ENCODE measurements at places on chromosomes 2 and 18.

DNA sequence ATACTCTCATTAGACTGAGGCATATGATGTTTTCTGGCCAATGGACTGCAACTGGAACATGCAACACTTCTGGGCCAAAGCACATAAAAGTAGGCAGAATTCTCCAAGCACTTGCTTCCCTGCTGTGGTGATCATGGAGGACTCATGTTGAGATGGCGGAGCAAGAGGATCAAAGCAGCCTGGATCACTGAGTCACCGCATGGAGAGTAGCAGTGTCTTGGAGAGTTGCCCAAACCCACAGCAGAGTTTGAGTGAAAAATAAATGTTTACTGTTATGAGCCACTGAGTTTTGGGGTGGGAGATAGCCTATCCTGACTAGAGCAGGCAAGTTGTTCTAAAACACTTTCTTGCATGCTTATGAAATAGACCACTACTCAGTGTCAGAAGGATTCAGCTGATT lies 359.5 kb downstream of the ZNF521 start:
- no peak for DNase-seq

- DNase-seq, result no peak
Measured at GRCh38 chr2:70643715-70644114, 90.1 kb upstream of the TGFA start.

- DNase-seq, result no peak
Measured at GRCh38 chr18:76362676-76363075, 132.4 kb downstream of the ZNF516 start.

DNA sequence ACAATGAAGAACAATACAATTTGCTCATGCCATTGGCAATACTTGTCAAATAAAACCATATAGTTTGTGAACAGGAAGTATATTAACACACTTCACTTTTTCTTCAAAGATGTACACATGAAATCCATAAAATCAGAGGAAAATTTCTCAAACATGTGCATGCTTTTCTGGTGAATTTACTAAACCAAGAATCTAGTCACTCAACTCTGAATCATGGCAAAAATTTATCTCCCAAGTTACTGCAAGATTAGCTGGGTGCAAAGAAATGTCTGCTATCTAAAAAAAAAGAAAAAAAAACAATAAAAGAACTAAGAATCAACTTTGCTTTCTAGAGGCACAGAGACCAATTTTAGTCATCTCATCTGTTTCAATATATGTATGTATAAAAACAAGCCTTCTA lies 419.2 kb downstream of the NR4A2 start:
- DNase-seq, result no peak

- DNase-seq, result no peak
Measured at GRCh38 chr18:8745355-8746014, 40.1 kb downstream of the MTCL1 start.

DNA sequence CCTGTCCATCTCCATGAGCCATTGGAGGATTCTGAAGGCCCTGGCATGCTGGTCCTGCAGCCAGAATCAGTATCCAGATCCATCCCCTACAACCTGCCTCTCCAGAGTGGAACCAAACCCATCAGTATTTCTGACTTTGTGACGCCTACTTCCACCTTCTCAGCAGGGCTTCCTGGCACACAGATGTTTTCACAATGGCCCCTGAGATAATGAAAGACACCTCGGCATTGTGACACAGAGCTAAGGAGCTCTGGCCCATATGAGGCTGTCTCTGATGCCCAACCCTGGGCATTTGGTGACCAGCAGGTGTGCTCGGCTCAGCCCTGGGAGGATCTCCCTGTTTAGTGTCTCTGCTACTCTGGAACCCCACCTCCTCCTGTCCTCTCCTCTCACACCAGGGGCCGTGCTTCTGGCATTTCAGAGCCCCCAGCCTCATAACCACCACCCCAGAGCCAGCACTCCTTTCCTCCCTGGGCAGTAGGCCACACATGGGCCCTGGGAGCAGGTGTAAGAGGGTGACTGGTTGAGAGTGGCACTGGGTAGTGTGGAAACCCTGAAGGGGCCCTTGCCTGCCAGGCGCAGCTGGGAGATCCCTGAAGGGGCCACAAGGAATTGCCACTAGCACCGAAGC lies 38.2 kb downstream of the FOSL2 start:
- DNase-seq, result no peak

GRCh38 chr2:119265693-119266066 lies 42.0 kb downstream of the STEAP3 start:
- no peak for DNase-seq

GRCh38 chr2:188364033-188364630 lies 72.5 kb downstream of the GULP1 start:
- DNase-seq, result no peak

DNA sequence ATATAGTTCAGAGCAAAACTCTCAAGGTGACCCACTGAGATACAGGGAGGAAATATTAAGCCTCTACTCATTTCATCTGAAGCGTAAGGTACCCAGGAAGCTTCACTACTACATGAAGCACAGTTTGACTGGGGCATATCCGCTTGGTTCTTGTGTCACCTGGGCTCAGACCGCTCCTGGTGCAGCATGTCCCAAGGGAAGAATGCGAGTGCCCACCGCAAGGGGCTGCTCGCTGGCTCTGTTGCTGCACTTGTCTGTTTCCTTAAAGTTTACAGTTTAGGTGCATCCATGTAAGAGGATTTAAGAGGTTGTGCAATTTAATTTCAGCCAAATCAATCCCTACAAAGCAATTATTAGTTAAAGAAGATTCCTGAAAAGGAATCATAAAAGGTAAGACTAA lies 507.8 kb downstream of the FBXO15 start:
- DNase-seq, result no peak

DNA sequence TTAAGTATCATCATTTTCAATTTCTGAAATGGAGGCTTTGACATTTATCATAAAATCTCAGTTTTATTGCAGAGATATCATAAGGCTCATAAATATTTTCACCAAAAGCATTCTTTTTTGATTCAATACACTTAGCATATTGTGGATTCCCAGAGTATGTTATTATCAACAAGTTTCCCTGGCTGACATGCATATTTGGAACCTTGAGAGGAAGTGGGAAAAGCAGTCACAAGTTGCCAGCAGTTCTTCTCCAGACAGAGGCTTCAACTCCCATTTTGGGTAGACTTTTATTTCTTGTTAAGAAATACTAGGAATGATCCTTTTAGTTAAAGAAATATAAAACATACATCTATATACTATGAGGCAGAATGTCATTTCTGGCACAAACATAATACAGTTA lies 236.5 kb downstream of the ASXL3 start:
- no peak for DNase-seq

GRCh38 chr2:65800998-65801397 lies 368.6 kb upstream of the SPRED2 start:
- no peak for DNase-seq

DNA sequence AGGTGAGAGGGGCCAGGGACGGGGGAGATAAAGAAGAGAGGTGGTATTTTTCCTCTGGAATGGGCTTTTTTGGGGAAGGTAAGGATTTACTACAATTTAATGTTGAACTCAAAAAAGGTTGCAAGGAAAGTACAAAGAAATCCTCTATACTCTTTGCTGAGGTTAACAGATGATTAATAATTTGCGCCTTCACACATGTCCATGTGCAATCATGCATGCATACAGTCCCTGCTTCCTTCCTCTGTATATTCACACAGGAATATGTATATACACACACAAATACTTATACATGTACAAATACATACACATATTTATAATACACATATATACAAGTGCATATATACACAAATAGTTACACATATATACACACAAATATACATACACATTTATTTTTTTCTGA lies 193.4 kb downstream of the NBAS start:
- DNase-seq, result no peak

DNA sequence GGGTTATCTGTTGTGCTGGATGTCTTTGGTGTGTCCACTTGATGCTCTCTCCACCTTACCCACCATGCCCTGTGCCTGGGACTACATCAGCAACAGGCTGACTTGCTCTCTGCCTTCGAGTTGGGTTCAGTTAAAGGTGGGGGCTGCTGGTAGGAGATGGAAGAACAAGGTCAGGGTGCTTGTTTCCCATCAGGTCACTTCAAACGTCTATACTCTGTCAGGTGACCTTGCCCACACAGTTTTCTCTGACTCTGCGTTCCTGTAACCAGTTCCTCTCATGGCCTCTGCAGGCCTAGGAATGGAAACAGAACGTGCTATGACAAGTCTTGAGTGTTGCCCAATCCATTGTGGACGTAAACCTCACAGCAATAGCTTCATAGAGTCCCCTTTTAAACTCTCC lies 38.4 kb upstream of the PAPOLG start:
- DNase-seq, result no peak

DNA sequence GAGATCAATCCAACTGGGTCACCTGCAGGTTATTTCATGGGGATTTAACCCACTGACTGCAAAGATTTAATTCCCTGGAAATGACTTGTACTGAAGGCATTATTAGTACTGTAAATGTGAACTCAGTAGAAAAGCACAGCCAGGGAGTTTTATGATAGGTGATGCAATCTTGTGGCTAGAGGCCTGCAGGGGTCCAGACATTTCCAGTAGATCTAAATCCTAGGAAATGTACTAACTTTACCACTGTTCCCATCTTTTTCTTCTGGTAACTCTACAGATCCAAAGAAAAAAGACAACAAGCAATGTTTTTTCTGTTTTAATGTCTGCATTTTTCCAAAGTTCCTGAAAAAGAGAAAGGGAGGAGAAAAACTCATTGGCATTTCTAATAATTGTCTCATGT lies 500.1 kb downstream of the ARHGAP15 start:
- DNase-seq, result no peak

GRCh38 chr2:96977631-96978195 lies 8.7 kb downstream of the FAM178B start:
- no peak for DNase-seq

GRCh38 chr2:19879120-19879519 lies 22.7 kb downstream of the TTC32 start:
- DNase-seq, result no peak

GRCh38 chr2:237337586-237337985 lies 76.4 kb downstream of the COL6A3 start:
- DNase-seq, result no peak

DNA sequence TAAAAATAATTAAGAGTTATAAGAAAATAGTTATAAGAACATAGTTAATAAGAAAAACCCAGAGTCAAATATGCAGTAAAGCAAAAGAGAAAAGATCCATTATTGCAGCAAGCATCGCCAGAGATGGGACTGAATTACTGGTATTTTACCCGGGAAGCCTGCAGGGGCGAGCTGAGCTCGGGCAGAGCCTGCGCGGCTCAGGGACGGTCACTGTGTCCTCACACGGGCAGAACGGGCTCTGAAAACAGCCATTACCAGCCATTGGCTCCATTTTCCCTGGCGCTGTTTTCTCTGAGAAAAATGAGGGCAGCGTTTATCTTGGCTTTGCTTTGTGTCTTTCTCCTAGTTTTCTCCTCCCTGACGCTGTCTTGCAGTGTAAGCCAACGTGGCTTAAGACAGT lies 95.3 kb upstream of the ALKAL2 start:
- DNase-seq, result no peak

DNA sequence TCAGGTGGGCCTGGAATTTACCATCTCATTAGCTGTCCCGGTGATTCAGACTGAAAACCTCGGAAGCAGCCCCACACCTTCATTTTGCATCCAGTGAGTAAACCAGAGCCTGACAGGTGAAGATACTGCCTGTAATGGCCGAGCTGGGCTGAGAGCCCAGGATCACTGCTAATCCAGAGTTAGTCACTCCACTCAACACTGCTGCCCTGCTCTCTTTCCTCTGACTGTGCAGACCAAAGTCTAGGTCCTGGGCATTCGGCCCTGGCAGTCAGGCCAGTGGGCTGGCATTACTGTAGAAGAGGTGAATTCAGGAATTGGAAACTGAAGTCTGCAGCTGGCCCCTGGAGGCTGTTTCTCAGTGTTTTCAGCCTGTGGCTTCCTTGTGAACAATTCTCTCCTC lies 44.3 kb downstream of the TMEM17 start:
- no peak for DNase-seq

GRCh38 chr2:141941210-141941714 lies 189.6 kb downstream of the LRP1B start:
- no peak for DNase-seq

DNA sequence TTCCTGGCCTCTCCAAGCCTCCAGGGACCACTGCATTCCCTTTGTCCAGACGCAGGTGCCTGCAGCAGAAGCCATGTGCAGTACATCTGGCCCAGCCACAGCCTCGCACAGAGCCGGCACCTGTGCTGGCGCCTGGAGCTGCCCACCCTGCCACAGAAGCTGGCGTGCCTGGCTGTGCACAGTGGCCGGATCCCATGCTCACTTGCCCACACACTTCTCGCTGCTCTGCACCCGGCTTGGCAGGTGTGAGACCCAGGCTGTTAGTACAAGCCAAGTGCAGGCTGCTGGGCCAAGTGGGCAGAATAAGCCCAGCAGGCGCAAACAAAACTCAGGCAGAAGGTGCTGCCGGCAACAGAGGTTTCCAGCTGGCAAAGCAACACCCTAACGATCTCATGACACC lies 124.5 kb upstream of the CCDC150 start:
- no peak for DNase-seq

GRCh38 chr18:70024093-70024492 lies 76.4 kb upstream of the CD226 start:
- no peak for DNase-seq

GRCh38 chr2:12478151-12479064 lies 238.3 kb upstream of the TRIB2 start:
- no peak for DNase-seq

DNA sequence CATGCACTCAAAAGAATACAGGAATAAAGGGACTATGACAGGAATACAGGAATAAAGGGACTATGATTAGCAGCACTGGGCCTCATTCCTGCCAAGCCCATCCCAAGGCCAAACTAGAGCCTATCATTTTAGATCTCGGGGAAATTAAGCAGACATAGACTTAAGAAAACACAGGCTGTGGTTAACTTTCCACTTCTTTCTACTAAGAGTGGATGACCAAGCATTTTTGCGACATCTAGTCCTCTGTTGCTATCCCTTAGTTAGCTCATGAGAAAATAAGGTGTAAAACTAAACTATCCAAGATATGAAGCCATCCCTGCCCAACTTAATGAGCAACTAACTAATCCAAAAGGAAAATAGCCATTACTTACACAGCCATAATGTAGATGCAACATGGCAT lies 5.9 kb downstream of the LYPD1 start:
- no peak for DNase-seq

GRCh38 chr2:11009176-11009575 lies 97.4 kb downstream of the KCNF1 start:
- no peak for DNase-seq

GRCh38 chr2:239214725-239215124 lies 186.1 kb downstream of the HDAC4 start:
- DNase-seq, result no peak

DNA sequence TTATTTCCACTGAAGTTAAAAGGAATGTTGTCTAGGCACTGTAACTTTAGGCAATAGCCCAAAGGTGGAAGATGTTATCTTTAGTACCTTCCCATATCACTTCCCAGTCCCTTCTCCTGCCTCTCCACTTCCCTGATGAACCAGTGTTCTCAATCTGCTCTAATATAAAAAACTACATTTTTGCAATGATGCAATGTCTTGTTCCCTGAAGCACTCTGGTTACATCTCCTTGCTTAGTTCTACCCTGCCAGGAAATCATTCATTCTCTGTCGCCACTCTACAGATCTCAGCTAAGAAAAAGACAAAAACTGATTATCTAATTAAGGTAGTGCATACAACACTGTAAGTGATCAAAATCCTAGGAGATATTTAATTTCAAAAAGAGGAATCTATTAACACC lies 71.3 kb downstream of the BAZ2B start:
- DNase-seq, result no peak

- no peak for DNase-seq
Measured at GRCh38 chr2:189608170-189608569, 27.6 kb upstream of the SLC40A1 start.
